ENCODE measurements at places on chromosomes 12 and 14.

- no peak for DNase-seq
These were observed 63.9 kb downstream of the KLHL28 start for GRCh38 chr14:44897845-44898151.

DNA sequence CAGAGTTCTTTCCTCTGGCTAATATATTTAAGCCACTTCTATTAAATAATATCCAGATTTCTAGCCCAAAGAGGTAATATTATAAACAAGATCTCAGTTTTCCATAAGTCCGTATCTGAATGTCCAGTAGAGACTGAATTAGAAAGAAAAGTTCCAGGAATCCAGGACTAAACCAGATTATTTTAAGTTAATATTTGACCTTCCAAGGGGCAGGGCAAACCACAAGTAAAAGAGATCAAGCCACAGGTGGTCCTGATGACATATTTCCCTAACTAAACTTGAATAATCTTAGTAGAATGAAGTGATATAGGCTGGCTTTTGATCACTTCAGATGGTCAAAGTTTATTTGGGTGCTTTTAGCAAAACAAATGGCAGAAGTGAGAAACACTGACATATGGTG is 43.3 kb upstream of the E2F7 start:
- DNase-seq = no peak

DNA sequence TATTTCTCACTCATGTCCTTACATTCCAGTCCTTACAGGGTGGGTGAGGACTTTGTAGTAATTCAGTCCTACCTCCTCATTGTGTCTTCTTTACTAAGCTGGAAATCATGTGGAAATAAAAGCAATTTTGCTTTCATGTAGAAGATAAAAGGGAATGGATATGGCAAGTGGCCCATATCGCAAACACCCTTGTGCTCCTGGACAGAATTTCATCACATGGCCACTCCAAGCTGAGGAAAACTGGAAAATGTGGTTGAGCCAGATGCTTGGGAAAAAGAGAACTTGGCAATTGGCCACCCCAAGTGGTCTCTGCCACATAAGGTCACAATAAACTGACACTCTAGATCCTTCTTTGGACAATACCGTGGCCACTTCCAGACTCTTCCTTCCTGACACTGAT is 64.2 kb upstream of the IFNG-AS1 start:
- no peak for DNase-seq

- DNase-seq = no peak
These were observed 22.9 kb downstream of the CACNA1C start for GRCh38 chr12:2075508-2076195.

DNA sequence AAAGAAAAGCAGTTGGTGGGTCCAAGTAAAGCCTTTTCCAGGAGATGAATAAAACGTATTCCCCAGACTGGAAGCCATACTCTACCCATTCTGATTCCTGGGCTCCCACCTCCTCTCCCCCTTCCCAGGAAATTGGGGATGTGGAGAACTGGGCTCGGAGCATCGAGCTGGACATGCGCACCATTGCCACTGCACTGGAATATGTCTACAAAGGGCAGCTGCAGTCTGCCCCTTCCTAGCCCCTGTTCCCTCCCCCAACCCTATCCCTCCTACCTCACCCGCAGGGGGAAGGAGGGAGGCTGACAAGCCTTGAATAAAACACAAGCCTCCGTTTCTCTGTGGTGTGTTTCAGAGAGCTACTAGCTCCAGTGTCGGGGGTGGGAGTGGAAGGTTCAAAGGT is 822 bp upstream of the RDH5 start:
- no peak for DNase-seq

- no peak for DNase-seq
These were observed 241.3 kb upstream of the TMEM132C start for GRCh38 chr12:128025589-128026245.

GRCh38 chr12:132089407-132089910 is 54.7 kb downstream of the DDX51 start:
- no peak for DNase-seq

- DNase-seq = no peak
These were observed 153.4 kb upstream of the TMTC2 start for GRCh38 chr12:82533341-82533740.

DNA sequence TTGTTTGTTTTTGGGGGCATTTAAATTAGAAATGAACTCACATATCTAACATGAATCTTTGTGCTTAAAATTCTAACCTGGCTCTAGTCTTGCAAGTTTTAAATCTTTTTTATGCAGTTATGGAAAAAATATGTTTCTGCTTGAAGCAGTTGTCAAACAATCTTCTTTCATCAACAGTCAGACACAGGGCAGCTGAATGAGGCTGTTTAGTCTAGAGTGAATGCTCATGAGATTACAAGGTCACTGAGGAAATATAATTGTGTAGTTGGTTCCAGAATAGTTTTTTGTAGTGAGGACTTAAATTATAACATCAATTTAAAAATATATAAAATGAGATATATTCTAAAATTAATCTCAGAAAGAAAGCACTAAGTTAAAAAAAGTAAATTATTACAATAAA is 76.5 kb downstream of the TRMT5 start:
- no peak for DNase-seq

DNA sequence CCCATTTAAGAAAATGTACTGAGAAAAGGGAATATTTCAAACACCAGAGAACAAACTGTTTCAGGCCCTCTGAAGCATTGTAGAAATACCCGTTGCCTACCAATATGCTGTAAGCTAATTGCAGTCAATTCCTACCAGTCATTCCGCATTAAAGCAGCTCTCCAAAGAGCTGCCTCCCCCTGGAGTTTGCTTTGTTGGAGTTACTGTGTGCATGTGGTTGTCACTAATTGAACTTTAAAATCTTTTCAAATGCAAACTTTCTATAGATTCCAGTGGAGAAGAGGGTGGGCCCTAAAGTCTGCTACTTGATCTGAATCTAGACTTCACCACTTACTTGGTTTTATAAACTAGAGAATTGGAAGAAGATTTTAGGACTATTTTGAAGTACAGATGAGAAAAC is 112.7 kb downstream of the PLXNC1 start:
- DNase-seq = no peak

DNA sequence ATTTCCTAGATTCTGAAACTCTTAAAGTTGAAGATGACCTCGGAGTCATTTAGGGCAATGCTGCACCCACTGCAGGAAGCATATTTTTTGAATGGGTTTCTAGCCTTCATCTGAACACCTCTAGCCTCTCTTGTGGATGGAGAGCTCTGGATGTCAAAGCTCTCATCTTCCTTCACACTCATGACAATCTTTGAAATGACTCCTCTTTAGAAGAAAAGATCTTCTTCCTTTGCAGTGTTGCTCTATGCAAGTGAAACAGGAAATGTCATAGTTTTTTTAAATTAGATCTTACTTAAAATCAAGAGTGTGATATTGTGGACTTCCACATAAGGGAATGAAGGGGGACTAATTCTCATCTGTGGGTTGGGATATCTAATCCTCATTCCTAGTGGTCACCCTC is 86.3 kb upstream of the GRIP1 start:
- DNase-seq = no peak

DNA sequence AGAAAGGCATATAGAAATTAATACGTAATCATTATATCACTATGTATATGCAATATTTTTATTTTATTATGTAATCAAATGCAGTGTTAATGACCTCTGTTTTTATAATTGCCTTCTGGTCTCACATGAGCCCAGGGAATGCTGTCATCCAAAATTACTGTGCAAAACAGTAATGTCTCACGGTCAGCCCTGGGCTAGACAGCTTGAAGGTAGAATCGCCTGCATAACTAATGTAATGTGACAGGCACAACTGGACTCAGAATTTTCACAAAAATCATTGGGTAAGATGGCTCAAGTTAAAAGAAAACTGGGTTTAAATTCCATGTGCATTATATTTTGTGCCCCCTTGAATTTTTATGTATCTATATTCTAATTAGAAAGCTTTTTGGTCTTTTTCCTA is 293.3 kb downstream of the PPFIA2 start:
- no peak for DNase-seq

DNA sequence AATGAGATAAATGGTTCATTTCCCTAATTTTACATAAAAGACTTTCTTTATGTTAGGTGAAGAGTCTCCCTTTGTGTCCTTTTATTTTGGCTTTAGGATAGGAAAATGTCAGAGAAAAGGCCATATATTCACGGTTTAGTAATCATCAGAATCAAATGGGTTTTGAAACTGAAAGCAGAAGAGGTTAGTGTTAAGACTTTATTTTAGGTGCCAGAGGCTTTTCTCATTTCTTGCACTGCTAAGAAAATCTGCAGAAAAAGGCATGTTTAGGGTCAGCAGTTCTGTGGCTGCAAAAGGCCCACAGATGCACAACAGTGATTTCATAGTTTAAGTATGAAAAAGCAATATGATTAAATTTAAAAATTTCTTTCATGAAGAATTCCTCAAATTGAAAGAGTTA is 80.4 kb upstream of the SINHCAF start:
- DNase-seq = no peak

GRCh38 chr12:14327711-14328110 is 37.8 kb upstream of the ATF7IP start:
- no peak for DNase-seq

GRCh38 chr12:96861656-96862055 is 45.4 kb upstream of the NEDD1 start:
- no peak for DNase-seq

- DNase-seq = no peak
These were observed 1918.0 kb upstream of the FLRT2 start for GRCh38 chr14:83611906-83612390.

GRCh38 chr12:75862692-75863471 is 168.7 kb downstream of the PHLDA1 start:
- no peak for DNase-seq

Data from stimulated activated naive CD4-positive, alpha-beta T cell treated with Interleukin-2 at 50 U/mL for 16 hours (primary cell).